ENCODE measurements at places on chromosomes 1 and 21.

DNA sequence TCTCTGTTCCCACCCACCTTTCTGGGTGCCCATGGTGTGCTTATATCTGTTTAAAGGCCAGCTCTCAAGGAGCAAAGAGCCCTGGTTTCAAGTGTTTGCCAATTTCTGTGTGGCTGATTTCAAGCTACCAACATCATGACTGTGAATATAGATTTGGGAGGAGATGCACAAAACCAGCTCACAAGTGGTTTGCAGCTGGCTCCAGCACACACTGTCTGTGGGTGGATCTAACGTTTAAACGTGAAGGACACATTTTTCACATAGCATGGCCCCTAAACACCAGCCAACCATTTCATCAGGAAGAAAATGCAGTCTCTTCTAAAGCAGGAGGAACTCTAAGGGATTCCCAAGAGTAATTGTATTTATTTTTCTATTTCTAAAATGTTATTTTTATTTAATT lies 65.2 kb downstream of the FCRL5 start:
- DNase-seq = no peak

GRCh38 chr1:28602536-28603439 lies 10.7 kb downstream of the RAB42 start:
- peak; percentile 61 for DNase-seq

DNA sequence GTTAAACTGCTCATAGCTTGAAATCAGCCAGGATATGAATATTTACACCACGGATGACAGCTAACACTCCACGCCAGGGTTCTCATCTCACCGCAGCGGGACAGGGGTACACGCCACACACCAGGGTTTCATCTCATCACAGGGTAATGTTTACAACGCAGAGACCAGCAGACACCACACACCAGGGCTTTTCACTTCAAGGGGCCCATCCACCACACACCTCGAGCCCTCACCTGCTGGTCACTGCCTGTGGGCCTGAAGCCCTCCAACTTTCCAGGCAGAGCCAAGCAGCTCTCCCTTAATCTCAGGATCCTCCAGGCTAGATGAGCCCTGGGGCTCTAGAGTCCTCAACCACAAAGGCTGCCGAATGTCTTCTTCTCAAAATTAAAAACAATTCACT lies 1.3 kb upstream of the KRTAP10-12 start:
- DNase-seq = no peak

DNA sequence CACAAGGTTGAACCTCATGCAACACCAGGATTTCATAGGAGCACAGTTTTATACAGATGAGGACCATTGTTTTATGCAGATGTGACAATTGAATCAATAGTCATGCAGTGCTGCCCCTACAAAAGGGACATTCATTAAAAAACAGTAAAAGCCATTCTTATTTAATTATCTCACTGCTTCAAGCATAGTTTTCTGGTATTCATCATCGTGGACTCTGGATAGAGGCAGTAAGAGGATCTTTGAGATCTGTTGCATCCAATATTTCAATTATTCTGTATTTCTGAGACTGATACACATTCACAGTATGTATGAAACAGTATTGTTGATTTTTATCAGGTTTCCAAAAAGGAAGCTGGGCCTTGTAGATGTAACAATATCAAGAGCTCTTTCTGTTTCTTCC lies 237.6 kb downstream of the RYR2 start:
- no peak for DNase-seq

DNA sequence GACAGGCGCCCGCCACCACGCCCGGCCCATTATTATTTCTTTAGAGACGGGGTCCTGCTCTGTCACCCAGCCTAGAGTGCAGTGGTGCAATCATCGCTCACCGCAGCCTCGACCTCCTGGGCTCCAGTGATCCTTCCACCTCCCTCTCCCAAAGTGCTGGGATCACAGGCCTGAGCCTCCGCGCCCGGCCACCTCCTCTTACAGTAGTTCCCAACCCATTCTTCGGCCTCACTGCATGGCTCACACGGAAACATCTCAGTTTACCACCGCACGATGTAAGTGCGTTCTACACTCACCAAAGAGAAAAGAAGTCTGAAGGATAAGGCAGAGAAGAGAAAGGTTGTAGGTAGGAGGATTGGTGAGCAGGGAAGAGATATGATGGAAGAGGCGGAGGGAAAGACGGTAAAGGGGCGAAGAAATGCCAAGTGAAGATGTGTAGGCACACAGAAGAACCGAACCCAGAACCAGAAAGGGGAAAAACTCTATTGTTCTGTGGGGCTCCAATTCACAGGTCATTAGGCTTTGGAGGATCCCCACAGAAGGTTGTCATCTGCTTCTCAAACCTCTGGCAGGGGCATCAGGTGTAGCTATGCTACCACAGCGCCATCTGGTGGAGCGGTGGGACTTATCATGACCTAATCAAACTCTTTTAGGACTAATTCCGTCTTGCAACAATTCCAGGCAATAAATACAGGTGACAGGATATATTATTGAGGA lies 504.2 kb downstream of the SMYD3 start:
- peak; percentile 93 for DNase-seq

DNA sequence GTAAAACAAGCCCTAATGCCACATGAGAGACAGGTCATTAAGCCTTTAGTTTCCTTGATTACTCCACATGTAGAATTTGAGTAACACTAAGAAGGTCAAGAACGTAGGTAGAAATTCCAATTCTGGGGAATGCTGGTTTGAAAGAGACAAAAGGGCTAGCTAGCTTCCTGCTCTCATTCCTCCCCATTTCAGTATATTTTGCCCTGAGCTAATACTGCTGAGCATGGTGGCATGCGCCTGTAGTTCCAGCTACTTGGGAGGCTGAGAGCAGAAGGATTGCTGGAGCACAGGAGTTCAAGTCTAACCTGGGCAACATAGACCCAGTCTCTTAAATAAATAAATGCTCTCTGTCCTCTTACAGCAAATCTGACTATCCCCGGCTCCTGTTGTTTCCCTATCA lies 12.8 kb downstream of the PRDX6 start:
- DNase-seq = no peak

DNA sequence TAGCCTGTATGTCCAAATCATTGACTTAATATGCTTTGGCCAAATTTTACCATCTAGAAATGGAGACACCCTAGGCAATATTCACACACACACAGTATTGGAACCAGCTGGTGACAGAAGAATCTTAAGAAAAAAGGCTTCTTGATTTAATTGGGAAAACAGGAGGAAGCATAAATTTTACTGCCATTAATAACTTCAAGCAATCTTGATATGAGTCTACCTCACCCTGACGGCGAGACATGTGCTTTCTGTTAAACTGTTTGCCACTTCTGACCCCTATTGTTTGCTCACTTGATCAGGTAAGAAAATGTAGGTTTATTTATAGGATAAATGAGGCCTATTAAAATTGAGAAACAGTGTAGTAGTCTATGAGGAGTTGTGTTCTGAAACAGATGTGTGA lies 73.2 kb downstream of the KIFAP3 start:
- DNase-seq = no peak

- DNase-seq = no peak
Observed at GRCh38 chr1:162661336-162661735, 29.1 kb downstream of the DDR2 start.

DNA sequence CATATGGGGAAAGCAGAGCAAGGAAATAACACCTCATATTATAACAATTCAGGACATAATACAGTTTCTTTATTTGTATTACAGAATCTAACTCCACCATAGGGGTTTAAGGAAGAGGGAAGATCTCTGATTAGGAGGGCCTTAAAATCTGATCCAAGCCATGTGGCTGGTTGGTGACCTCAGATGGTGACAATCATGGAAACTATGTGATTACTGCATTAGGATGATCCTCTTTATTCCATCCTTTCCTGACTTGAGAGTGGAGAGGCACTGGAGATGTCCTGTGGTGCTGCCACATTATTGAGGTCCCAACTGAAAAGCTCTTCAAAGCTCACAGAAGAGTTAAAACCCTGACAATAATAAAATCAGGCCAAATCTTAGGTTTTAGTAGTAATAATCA lies 168.1 kb upstream of the BEND5 start:
- DNase-seq = no peak

- peak; percentile 52 for DNase-seq
Observed at GRCh38 chr1:58779801-58780382, 4.0 kb downstream of the JUN start.

DNA sequence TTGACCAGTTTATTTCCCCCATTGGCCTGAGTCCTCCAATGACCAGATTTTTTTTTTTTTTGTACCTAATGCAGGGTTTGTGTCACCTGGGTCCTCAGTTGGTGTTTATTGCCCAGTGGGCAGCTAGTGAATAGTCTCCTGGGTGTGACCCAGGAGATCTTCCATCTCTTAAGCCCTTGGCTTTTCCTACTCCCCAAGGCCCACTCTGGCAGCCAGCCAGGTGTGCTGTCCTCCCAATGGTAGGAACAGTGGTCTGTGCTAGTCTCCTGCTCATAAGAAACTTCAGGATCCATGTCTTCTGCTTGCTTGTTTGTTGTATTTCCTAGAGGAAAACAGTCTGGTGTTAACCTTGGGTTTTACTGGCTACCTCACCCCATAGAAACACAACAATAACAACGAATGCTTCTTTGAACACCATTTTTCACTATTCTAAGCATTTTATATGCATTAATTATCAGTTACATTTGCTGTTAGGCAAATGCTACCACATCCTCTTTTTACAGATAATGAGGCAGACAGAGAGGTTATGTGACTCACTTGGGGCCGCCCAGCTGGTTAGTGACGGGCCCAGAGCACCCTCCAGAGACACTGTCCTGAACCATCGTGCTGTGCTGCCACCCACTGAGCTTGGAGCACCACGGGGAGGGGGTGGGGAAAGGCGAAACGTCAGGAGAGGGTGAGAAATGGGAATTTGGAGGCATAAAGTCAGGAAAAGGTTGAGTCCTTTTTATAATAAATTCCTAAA lies 107.5 kb downstream of the HIVEP3 start:
- DNase-seq = no peak

DNA sequence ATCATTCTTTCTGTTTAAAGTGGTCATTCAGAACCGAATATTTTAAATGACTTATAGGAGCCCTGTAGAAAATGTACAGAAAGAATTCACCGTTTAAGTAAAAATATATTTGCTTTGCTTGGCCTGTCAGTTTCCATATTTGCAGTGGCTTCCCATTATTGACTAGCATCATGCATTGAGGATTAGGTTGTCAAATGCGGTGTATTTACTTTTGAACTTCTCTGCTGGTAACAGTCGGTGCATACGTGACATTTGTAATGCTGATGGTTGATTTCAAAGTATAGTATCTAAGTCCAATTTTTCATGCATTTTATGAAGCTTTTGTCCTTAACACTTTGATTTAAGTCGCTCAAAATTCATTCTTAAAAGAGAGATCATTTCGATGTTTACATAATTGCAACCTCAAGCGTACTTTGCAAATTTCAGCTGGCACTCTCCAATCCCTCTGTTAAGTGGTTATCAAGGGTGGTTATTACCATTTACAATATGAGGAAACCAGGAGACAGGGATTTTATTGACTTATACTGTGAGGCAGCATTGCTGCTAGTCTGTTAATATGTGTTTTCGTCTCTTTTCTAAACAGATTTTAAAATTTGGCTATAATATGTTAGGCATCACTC lies 201.6 kb downstream of the SDCCAG8 start:
- DNase-seq = no peak

GRCh38 chr1:27643600-27644368 lies 8.8 kb upstream of the FGR start:
- DNase-seq = no peak

DNA sequence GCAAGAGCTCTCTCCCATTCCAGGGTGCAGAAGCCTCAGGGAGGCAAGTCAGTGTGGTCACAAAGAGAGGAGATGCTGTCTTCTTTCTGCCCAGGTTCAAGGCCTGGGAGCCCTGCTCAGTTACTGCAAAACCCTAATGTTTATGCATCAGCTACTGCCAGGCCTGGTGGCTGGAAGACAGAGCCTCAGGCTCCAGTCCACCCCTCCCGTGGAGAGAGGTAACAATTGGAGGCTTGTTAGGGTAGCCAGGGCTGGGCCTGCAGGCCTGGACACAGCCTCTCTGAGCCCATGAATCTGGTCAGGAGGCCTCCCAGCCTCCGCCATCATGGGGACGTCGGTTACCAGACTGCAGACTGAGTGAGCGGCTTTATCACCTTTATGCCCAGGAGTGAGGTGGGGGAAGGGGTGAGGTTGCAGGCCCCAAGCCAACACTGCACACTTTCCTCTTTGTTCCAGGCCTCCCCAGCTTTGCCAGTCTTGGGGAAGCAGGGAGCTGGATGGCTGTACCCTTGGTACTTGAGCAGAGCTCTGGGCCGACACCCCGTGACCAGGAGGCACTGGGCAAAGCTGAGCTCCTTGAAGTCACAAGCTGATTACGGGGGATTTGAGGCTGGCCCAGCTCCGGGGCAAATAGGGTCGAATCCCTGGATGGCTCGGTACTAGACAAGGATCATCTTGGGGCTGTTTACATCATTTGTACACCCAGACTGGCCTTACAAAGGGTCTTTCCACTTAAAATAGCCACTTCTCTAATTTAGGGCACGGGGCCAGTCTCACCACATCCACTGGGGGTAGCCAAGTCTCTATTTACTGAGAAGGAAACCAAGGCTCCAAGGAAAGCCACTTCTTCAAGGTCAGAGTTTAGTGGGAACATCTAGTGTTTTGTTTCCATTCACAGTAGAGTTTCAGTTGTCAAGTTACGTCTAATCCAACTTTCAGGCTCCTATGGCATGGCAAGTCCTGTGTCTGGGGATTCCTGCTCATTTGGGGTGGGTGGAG lies 5.2 kb downstream of the SLC2A1 start:
- no peak for DNase-seq

- DNase-seq = no peak
Observed at GRCh38 chr1:96880626-96881025, 159.0 kb downstream of the PTBP2 start.

- DNase-seq = no peak
Observed at GRCh38 chr1:40451238-40451585, 936 bp downstream of the ZFP69B start.

- no peak for DNase-seq
Observed at GRCh38 chr1:183274836-183275235, 88.8 kb downstream of the LAMC2 start.

- DNase-seq = no peak
Observed at GRCh38 chr1:12552111-12552888, 65.7 kb downstream of the DHRS3 start.

DNA sequence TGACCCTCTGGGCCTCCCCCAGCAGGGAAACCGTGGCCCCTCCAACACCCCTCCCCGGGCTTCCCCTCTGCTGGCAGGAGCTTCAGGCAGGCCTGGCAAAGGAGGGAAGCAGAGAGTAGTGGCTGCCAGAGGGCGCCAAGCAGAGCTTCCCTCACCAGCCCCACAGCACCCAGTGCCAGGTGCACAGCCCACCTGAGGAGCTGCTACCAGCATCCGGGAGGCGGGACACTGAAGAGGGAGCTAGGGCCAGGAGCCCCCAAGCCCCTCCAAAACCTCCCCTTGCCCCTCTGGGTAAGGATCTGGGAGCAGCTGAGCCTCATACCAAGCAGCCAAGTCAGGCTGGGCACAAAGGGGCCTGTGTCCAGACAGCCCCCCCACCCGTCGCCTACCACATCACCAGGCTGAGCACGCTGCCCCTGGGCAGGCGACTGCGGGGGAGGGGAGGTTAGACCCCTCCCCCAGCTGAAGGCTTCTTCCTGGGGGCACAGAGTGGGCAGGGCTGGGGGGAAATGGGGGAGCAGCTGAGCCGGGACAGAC lies 19.6 kb downstream of the CCDC24 start:
- no peak for DNase-seq

All from NCI-H1694 (cell line).